AML-193 (cell line): ENCODE measurements at places on chromosomes 1 and 21.
A peak's percentile ranks its signal among the peaks of the same experiment; 100 is the strongest.

- no peak for DNase-seq
These were observed 14.2 kb upstream of the GNG12 start for GRCh38 chr1:67847466-67847865.

DNA sequence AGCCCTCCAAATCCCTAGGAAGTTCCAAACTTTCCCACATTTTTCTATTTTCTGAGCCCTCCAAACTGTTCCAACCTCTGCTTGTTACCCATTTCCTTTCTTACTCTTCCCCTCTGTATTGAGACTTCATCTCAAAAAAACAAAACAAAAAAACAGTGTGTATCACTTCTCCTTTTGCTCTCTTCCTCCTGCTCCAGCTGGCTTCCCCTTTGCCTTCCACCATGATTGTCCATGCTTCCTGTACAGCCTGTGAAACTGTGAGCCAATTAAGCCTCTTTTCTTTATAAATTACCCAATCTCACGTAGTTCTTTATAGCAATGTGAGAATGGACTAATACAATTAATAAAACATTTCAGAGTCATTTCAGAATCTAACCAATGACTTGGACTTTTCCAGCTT is 69.6 kb upstream of the KRTAP19-8 start:
- peak; percentile 10 for DNase-seq

DNA sequence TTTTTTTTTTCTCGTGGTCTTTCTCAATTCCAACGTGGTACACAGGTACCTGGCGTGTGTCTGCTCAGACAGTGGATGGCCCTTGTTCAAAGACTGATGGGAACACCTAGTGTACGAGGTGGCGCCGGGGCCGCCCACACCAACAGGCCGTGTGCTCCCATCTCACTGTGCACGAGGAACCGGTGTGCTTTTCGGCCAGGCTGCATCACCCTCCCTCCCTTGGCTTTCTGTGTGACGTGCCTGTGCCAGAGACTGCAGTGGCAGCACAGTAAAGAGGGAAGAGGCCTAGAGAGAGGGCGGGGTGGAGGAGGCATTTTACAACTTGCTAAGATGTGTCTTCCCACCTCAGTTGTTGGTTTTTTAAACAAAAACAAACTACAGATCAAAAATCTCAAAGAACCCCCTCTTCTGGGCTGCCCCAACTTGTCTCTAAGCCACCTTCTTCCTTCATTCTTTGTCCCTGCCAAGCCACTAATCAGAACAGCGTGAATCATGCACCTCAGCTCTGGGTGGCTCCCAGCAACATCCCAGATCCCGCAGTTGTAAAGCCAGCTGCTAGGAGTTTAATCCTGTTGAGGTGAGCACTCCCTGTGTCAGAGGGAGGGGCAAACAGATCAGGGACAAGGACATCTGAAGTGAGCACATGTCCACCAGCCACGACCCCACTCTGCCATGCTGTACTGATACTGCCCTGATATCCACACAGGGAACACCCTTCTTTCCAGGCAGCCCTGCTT is 20.7 kb downstream of the IRF2BP2 start:
- no peak for DNase-seq

DNA sequence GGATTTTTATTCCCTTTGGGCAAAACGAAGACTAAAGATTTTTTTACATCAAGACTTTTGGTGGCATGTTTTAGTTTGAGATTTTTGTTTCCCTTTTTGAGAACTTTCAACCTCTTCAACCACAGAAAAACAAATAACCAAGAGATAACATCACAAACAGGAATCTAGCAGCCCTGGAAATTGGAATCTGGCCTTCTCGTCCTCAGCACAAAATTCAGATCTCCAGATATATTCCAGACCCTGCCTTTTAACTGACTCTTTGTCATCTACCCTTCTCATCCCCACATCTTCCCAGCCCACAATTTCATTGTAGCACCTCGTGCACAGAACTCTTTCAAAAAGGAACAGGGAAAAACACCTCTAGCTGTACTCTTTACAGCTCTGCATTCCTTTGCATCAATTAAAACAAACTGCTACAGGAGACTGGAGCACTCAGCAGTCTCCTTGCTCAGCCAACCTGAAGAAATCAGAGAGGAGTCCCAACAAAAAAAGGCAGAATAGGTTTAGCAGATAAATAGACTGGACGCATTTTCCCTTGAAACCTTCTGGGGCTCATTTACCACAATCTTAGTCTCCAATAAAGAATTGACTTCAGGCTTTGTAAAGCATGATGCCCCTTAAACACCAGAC is 251.0 kb downstream of the TTLL7 start:
- no peak for DNase-seq

DNA sequence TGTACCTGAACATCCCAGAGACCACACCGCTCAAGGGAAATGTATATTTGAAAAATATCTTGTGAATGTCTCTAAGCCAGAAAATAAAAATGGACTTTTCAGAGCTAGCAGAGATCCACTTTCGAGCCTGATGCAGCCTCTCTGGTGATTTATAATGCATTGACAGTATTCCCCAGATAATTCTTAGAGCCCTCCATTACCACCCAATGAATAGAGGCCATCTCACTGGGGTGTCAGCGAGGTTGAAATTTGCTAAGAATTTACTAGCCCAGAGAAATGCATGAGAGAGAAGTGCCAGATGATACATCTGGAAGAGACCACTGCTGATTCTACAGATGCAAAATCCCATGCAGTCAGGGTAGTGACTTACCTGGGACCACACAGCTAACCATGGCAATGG is 25.5 kb upstream of the NTPCR start:
- DNase-seq = no peak

DNA sequence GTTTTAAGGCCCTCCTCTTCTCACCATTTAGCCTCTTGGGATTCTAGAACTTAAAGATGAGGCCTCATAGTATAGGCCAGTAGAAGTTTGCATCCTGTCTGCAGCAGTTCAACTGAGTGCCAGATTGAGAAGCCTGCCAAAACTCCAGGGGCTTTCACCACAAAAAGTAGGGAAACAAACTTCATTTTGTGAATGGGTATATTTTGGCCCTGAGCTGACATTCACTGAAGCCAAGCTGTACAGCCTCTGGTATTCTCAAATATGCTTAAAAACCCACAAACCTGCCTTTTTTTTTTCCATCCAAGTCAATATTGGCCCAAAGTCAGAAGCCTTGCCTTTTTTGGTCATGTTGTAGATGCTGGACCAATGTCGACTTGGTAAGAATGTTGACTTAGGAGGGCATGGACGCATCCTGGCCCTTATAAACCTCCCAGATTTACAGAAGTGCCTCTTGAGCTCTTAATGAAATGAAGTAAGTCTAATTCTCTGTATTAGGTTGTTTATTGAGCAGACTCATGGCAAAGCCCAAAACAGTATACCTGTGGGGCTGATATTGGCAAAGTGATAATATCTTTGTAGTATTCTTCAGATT is 337.5 kb downstream of the CHRM3 start:
- DNase-seq = no peak

DNA sequence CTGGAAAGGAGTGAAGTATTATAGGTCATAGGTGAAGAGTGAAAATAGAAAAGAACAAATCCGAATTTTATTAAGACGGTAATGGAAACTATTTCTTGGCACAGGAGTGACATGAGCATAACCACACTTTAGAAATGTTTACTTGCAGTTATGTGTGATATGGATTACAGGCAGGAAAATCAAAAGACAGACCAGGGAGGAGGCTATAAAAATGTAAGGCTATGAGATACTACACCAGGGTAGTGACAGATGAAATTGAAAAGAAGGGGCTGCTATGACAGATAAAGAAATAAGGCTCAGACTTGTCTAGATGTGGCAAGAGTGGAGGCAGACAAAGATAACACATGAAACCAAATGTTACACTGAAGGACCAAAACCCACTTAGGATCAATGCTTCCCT is 31.7 kb downstream of the GPATCH2 start:
- no peak for DNase-seq

GRCh38 chr1:94100785-94101612 is 19.9 kb downstream of the ABCA4 start:
- DNase-seq = no peak

GRCh38 chr1:160460214-160460642 is 59.9 kb downstream of the VANGL2 start:
- no peak for DNase-seq

DNA sequence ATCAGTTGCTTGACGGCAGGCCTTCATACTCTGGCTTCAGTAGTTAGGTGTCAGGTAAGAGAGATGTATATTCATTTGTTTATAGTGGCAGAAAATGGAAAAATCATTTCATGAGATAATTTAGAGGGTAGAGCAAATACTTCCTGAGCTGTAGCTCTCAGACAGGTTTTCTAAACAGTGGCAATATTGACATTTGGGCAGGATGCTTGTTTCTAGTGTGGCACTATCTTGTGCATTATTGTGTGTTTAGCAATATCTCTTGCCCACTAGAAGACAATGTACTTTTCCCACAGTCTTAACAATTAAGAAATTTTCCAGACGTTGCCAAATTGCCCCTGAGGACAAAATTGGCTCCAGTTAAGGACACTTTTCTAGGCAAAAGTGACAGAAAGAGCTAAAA is 1143.1 kb downstream of the PLA2G4A start:
- no peak for DNase-seq

DNA sequence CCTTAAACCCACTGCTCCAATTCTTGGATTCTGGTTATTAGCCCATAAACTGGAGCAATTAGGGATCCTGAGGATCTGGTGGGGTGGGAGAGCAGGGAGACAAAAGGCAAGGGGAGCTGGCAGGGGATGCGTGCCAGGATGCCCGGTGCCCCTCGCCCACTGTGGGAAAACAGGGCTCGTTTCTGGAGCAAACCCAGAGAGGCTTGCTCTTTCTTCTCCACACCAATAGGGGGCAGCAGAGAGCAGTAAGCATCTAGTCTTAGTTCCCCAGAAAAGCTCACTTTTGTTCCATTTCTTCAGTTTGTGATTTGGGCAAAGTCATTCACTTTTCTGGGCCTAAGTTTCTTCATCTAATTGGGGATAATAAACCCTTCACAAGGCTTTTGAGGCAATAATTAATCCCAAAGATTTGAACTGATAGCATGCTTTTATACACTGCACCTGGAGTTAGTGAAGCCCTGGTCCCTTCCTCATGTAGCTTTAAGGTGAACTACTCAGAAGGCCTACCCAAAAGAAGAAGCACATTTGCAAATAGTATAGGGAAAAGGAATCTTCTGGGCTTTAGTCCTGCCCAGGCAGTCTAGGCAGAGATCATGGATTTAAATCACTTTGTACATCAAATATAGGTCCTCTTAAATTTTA is 160.6 kb upstream of the USP24 start:
- peak; percentile 26 for DNase-seq

GRCh38 chr1:41362357-41362721 is 1.1 kb downstream of the FOXO6 start:
- no peak for DNase-seq

DNA sequence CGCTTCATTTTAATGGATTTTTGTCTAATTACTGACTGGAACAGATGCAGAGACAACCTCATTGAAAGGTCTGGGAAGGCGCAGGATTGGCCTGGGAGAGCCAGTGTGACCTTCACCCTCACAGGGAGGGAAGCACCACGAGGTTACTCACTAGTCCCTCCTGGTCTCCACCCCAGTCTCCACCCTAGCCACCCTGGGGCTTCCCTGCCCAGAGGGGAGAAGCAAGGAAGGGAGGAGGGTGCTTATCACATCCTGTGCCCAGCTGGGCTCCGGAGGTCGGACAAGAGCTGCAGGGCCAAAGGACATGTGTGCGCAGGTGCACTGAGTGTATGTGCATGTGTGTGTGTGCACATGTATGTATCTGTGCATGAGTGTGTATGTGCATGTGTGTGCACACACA is 220.1 kb upstream of the VAMP3 start:
- no peak for DNase-seq

DNA sequence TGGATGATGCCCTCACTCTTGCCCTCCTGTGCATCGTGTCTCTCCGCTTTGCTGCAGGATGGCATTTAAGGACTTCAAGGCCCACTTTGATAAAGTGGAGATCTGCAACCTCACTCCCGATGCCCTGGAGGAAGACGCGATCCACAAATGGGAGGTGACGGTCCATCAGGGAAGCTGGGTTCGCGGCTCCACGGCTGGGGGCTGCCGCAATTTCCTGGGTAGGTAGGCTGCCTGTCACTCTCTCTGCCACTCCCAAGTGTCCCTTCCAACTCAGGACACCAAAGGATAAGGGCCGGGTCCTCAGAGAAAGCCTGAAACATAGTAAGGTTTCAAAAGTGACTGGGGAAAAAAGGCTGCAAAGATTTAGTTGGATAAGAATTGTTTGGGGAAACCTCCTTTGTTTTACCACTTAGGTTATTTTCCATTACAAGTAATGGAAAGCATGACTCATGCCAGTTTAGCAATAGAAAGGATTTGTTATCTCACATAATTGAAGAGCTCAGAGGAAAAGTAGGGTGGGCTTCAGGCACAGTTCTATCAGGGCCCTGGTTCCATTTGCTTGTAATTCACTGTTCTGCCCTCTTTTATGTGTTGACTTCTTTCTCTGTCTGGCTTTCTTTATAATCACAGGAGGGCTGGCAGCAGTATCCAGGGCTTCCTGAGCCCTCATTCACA is 31.9 kb downstream of the CAPN9 start:
- DNase-seq = no peak

DNA sequence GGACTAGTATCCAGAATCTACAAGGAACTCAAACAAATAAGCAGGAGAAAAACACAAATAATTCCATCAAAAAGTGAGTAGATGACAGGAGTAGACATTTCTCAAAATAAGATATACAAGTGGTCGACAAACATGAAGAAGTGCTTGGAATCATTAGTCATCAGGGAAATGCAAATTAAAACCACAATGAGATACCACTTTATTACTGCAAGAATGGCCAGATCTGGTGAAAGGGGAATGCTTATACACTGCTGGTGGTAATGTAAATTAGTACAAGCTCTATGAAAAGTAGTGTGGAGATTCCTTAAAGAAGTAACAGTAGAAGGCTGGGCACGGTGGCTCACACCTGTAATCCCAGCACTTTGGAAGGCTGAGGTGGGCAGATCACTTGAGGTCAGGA is 73.8 kb downstream of the POU2F1 start:
- DNase-seq = peak; percentile 68

DNA sequence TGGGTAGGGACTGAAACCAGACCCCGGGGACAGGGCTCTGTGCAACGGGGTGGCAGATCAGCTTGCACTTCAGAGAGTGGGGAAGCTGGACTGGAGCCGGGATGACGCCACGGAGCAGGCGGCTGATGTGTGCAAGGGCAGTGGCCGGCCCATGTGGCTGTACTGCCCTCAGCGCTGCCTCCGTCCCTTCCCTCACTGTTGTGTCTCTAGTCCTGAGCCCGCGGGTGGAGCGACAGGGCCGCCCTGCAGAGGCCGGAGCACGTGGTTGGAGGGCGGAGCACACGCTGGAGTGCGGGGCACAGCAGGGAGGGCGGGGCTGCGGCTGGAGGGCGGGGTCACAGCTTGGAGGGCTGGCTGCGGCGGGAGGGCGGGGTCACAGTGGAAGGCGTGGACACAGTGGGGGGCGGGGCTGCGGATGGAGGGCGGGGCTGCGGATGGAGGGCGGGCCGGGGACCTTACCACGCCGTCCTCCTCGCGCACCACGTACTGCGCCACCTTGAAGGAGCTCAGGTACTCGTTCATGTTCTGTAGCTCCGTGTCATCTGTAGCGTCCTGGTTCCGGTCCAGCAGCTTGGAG is 52.4 kb downstream of the CHD5 start:
- DNase-seq = no peak

DNA sequence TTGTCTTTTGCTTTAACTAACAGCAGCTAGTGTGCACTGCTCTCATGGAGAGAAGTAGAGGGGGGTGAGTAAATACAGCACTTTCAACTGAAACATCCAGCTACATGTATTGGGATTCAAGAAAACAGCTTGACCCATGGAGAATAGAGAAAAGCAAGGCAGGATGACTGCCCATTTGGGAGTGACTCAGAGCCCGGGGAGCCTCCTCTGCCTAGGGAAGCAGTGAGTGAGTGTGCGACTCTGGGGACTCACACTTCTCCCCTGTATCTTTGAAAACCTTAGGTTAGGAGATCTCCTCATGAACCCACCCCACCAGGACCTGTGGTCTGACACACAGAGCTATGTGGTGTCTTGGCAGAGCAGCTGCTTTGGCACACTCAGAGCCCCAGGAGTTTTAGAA is 82.0 kb upstream of the PTGFR start:
- DNase-seq = no peak
